ENCODE measurements at places on chromosomes 7 and 10.
A peak's percentile ranks its signal among the peaks of the same experiment; 100 is the strongest.

DNA sequence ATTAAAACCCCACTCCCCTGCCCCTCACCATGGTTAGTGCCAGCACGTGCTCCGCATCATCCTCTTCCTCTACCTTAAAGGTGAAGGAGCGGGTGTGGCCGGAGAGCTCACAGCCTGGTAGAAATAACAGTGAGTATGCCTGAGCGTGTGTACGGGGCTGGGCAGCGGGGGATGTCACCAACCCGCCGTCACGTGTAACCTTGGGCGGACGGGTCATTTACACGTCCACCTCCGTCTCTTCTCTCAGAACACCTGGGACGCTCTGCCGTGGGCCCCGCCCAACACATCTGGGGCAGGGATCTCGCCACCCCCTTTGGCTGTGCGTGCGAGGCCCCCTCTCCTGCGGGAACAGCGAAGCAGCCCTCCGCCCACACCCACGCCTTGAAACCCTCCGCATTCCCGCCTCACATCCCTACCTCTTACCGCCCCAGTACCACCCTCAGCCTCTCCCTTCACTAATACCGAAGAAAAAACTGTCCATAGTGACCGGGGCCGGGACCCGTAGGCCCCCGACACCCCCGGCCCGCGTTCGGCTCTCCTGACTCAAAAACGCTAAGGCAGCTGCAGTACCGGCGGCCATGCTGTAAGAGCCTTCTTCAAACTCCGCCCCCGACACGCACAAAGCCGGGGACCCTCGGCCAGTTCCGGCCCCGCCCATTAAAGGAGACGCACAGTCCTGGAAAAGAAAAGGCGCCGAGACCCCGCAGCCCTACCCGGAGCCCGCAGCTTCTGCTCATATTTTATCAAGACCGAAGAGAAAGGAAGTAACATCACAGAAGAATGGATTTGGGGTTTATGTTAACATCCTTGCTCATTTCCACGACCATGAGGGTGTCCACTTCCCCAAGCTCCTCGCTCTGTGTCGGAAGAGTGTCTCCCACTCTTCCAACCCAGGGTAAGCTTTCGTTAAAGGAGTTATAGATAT lies at the start of gene NPM3:
TSS of gene NPM3 (minus strand) at position 636 of the 925 bp plus-strand sequence. CDS start at position 580, 56 bp downstream.
- DNase-seq: peak; percentile 67

DNA sequence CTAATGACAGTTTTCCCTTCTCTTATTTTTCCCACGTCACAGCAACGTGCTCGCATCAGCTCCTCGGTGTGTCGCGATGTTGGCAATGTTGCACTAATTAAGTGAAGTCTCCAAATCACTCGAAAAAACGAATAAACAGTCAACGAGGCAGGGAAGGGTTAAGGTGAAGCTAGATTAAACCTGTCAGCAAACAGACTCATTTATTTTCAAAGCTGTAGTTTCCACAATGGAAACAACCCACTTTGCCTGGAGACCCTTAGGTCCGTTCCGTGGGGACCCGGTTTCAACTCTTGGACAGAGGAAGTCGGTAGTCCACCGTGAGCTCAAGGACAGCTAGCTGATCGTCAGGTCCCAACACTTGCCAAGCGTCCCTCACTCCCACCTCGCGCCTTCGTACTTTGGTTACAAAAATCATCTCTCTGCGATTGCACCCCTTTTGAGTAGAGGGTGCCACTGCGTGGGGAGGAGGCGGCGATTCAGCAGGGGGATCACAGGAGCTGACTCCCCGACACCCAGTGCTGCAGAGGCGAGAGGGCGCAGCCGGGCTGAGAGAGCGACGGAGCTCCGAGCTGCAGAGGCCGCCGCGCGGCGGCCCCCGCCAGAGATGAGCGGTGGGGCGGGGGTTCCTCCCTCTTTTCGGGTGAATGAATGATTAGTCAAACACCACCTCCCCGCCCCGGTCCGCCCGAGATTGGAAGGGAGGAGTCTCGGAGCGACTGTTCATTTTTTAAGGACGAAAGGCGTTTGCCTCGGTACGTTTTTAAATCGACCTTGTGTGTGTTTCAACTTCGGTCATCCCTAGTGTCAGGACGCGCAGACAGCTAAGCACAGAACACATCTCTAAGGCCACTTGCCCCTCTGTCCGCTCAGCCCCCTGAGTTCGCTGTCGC lies 1.3 kb upstream of the BMPER start:
- DNase-seq: peak; percentile 21

DNA sequence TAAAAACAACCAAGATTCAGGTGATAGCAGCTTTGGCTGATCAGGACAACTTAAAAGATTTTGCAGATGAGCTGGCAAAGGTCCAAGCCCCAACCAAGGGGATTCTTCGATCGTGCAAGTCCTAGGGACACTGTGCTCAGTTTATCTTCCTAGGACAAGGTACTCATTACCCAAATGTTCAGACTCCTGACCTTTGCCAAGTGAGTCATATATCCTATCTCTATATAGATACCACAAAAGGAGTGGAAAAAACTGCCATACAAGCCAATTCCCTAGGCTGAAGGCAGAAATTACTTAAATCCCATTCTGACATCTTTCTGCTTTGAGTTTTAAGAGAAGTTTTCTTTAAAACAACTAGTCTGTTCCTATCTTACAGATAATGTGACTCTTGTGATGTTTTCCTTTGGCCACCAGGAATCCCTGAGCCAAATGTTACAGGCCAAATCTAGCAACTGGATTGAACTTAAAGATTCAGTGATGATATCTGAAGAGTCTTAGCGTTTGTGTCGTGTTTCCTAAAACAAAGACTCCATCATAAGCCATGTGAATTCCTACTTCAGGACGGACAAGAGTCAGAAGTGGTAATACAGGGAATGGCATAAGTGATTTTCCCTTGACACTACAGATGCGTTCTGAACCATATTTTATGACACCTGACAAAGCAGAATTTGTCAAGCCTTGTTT lies 142.6 kb upstream of the ASAH2 start:
- no peak for DNase-seq

GRCh38 chr7:30840141-30841024 lies 69.2 kb downstream of the MINDY4 start:
- no peak for DNase-seq

DNA sequence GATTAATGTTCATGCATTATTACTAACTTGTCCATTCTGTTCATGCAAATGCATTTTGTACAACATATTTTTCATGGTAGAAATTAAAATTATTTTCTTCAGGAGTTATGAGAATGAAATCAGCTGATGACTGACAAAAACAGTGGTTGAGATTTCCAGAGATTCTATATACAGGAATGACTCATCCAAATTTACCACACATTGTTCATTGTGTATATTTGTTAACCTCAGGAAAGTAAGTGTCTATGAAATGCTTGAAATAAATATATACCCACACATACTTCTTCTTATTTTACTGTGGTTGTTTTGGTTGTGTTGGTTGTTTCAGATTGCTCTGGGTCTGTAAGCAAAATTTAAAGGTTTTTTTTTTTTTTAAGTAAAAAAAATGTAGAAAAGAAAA lies 108.1 kb upstream of the SP8 start:
- no peak for DNase-seq

DNA sequence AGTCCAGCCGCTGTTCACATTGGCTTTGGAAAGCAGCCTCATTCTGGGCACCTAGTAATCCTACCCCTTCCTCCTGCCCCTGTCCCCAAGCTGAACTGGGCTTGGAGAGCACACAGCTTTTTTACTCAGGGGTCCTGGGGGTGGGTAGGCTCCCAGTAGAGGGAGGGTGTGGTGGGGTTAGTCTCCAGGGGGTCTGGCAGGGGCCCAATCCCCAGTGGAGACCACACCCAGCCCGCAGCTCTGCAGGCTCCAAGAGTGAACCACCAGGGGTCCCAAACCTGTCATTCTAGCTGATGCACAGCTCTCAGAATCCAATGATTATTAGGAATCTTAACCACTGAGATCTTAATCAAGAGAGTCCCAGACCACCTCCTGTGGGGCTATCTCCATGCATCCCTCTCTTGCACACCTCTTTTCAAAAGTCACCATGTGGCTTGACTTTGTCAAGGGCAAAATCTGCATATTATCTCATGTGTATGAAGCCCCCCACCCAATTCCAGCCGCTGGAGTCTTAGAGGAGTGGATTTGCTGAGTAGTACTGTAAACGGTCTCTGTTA lies 2.7 kb downstream of the HOXA11 start:
- no peak for DNase-seq

GRCh38 chr10:97434055-97434454 lies 8.1 kb downstream of the PGAM1 start:
- no peak for DNase-seq

DNA sequence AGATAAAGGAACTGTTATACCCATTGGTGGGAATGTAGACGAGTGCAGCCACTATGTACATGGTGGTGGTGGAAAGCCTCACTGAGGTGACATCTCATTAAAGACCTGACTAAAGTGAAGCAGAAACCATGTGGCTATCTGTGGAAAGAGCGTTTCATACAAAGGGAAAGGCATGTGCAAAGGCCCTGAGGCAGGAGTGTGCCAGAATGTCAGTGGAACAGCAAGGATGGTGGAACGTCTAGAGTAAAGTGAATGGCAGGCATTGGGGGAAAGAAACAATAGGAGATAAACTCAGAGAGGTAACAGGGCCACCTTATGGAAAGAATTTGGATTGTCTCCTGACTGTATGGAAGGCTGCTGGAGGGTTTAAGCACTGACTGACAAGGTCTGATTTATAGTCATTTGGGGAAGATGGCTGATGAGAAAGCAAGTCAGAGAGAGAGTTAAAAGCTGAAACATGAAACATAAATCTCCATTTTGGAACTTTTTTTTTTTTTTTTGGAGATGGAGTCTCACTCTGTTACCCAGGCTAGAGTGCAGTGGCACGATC lies 245.7 kb downstream of the STK31 start:
- DNase-seq: no peak

GRCh38 chr7:20474249-20474648 lies 141.2 kb upstream of the ABCB5 start:
- no peak for DNase-seq

GRCh38 chr10:14460447-14460846 lies 129.7 kb upstream of the FRMD4A start:
- DNase-seq: no peak

GRCh38 chr7:149375234-149376008 lies 85.4 kb downstream of the ZNF777 start:
- no peak for DNase-seq

GRCh38 chr7:148709014-148709413 lies 10.3 kb downstream of the CUL1 start:
- no peak for DNase-seq

GRCh38 chr10:61902445-61903220 lies 1.1 kb downstream of the ARID5B start:
- DNase-seq: no peak

DNA sequence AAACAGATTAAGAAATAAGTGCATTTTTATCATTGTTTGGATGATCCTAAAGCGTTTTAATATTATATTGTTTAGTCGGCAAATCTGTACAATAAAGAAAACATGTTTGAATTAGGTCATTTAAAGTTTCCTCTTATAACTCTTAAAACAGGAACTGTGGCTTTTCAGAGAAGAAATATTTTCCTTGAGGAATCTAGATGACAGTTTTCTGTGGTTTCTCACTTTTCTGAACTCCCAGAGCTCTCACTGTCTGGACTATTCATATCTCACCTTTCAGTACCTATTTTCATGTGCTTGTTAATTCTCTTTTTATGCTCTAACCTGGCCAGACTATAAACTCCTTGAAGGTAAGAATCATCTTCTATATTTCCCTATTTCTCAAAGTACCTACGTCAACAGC lies 135.1 kb downstream of the CHN2 start:
- no peak for DNase-seq

DNA sequence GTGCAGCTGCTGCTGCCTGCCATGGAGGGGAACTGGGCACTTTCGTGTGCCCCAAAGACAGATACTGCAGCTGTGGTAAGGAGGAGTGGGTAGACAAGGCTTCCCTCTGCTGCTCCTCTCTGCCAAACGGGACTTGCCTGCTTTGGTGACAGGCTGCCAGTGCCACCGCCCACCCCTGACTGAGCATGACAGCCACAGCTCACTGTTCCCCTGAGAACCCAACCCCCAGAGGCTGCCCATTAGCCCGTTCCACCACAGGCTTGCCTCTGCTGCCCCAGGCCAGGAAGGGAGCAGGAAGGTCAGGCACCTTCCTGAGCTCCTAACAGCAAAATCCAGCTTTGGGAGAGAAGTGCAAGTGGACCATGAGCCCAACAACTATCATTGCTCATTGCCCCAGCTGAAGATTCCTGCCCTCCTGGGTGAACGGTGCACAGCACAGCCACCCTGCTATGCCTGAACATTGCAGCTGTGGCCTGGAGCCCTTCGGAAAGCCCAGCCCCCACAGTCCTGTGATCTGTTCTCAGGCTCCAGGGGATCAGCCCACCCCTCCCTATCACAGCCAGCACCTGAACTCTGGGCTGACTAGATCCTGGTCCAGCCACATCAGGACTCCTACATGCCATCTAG lies 58.7 kb upstream of the ANTXRL start:
- DNase-seq: peak; percentile 9

- no peak for DNase-seq
Observed at GRCh38 chr10:74593470-74593869, 232.9 kb upstream of the KAT6B start.

GRCh38 chr7:75621124-75621523 lies 117.6 kb downstream of the HIP1 start:
- DNase-seq: no peak

DNA sequence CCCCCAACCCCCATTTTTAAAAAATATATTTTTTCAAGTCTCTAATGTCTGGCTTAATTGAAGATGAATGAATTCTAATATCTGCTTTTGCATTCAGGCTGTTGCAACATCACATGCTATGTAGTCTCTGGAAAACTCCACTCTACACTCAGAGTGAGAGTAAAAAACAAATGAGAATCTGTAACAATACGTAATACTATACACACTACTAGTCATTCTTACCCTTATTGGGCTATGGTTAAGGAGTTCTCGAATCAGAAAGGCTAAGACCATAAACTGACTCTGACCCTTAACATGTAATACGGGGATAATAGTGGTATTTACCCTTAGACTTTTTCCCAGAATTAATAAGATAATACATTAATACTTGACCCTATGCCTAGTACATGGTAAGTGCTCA lies 42.9 kb upstream of the TMEM168 start:
- DNase-seq: no peak

DNA sequence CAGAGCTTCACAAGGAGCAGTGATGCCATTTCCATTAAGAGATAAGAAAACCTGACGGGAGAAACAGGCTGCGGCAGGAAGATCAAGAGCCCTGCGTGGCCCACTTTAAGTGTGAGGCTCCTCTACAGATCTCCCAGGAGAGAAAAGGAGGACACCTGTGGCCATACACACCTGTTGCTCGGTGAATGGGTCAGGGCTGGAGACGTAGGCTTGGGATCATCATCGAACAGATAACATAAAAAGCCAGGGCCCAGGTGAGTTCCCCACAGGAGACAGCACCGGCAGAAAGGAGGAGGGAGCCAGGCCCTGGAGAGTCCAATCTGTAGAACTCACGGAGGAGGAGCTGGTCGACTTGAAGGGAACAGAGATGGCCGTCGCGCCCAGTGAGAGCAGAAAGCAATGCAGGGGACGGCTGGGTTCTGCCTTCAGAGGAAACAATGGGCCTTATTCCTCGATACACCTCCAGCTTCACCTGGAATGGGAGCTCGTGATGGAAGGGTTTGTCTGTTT lies 556.8 kb downstream of the DNAJB6 start:
- DNase-seq: no peak

- DNase-seq: no peak
Observed at GRCh38 chr10:100736144-100736808, 9.1 kb upstream of the PAX2 start.
